ENCODE measurements at places on chromosomes 7 and 10. TPM values are rescaled to one million over a fixed set of nuclear protein-coding genes. Genes with fewer than 3 reads are reported as not detected.

PLXNA4 gene
- 30.2 TPM for total RNA-seq

NKX1-2 gene
- not detected for total RNA-seq

ADARB2 gene
- total RNA-seq: 0.43 TPM

ANKRD1 gene
- 92.0 TPM for total RNA-seq

AKR1C8 gene
- not detected for total RNA-seq

HHEX gene
- 50.5 TPM for total RNA-seq

FAM241B gene
- total RNA-seq: 0.09 TPM

SFTPD gene
- total RNA-seq: not detected

TSPAN33 gene
- total RNA-seq: 0.11 TPM

ETV1 gene
- 13.9 TPM for total RNA-seq

LBX1 gene
- total RNA-seq: not detected

HOXA1 gene
- 0.43 TPM for total RNA-seq

STAMBPL1 gene
- total RNA-seq: 0.33 TPM

MACROH2A2 gene
- not detected for total RNA-seq

LRRC18 gene
- under 0.01 TPM for total RNA-seq

EBF3 gene
- 1.4 TPM for total RNA-seq

UCN3 gene
- total RNA-seq: not detected

BTRC gene
- total RNA-seq: 6.5 TPM

LAMB1 gene
- total RNA-seq: 445 TPM

KCNIP2 gene
- 0.09 TPM for total RNA-seq

RRP12 gene
- total RNA-seq: 5.9 TPM

DYNC1I1 gene
- total RNA-seq: 8.6 TPM

CHST3 gene
- 8.0 TPM for total RNA-seq

DPYSL4 gene
- 0.76 TPM for total RNA-seq

PDE6C gene
- total RNA-seq: not detected

SEMA3C gene
- total RNA-seq: 2.2 TPM

CYP3A5 gene
- not detected for total RNA-seq

LIPF gene
- total RNA-seq: not detected

ZNF727 gene
- 0.26 TPM for total RNA-seq

CNPY1 gene
- not detected for total RNA-seq

TRPV6 gene
- not detected for total RNA-seq

GBX1 gene
- not detected for total RNA-seq

ZNF853 gene
- total RNA-seq: 5.2 TPM

LIMK1 gene
- 9.5 TPM for total RNA-seq

LRRN3 gene
- not detected for total RNA-seq

PCDH15 gene
- not detected for total RNA-seq

TMEM273 gene
- 5.6 TPM for total RNA-seq

SORBS1 gene
- 3.7 TPM for total RNA-seq

FXYD4 gene
- total RNA-seq: not detected

TUBB8 gene
- 0.11 TPM for total RNA-seq

VAX1 gene
- total RNA-seq: not detected

C10orf95 gene
- total RNA-seq: not detected

TECTB gene
- total RNA-seq: not detected

MMRN2 gene
- 93.6 TPM for total RNA-seq

FAM171A1 gene
- 41.9 TPM for total RNA-seq

CHST12 gene
- 7.9 TPM for total RNA-seq

SLC18A3 gene
- total RNA-seq: not detected

TFEC gene
- 0.09 TPM for total RNA-seq

UTF1 gene
- total RNA-seq: not detected

NPC1L1 gene
- not detected for total RNA-seq

C10orf67 gene
- under 0.01 TPM for total RNA-seq
